Progenitor cell of endocrine pancreas (in vitro differentiated cells): ENCODE measurements at places on chromosomes 7 and 10.

- DNase-seq: no peak
Observed at GRCh38 chr10:12590675-12591659, 241.6 kb downstream of the CAMK1D start.

- no peak for DNase-seq
Observed at GRCh38 chr7:135620980-135621850, 41.1 kb upstream of the STMP1 start.

DNA sequence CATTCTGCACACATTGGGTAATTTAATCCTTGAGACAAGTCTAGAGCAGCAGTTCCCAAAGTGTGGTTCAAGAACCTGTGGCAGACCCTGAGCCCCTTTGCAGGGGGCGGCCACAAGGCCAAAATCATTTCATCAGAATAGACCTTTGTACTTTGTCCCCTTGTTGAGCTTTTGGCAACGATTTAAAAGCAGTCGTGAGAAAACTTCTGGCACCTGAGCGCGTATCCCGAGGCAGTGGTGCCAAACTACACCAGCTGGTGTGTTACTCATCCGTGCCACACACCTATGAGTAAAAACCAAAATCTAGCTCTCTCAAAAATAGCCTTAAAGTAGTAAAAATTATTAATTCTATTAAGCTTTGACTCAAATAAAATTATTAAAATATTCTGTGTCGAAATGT, 306.8 kb downstream of the SDK1 start:
- DNase-seq: no peak

DNA sequence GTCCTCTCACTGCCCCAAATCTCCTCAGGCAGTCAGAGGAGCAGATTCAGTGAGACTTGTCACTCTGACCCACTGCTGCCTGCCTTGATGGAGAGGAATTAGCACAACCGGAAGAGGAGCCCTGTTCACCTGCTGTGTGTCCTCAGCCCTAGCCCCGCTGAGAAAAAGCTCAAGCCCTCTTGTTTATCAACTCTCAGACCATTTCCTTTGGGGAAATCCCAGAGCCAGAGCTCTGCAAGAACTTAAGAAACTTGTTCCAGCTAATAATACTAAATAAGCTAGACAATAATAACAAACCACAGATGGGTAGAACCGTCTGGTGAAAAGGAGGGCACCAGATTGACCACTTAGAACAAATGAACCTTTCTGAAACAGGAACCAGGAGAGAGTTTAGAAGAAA, 37.7 kb upstream of the ITGB1 start:
- DNase-seq: no peak

GRCh38 chr10:29767968-29768367, 133.2 kb upstream of the SVIL start:
- no peak for DNase-seq

- no peak for DNase-seq
Observed at GRCh38 chr7:38211940-38212339, 33.9 kb downstream of the STARD3NL start.

DNA sequence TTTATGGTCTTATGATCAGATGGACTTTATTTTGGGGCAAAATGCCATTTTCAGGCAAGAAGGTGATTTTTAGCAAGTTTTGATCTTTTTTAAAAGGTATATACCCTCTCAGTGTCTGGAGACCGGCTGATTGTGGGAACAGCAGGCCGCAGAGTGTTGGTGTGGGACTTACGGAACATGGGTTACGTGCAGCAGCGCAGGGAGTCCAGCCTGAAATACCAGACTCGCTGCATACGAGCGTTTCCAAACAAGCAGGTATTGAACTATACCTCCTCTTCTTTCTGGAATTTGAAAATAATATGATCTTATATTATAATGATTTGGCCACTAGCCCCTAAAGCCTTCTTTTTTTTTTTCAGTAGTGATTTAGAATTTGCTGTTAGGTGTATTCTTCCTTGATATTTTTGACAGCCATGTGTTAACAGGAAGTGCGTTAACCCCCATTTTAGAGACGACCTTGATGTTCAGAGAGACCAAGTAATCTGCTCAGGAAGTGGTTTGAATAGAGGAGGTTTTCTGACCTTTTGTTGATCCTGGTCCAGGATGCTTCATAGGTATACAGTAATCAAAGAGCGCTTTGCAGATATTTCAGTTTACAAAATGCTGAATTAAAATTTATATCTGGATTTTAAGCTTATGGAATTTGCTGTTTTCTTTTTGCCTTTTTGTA, 6.2 kb downstream of the BUB3 start:
- DNase-seq: no peak

- DNase-seq: no peak
Observed at GRCh38 chr7:125681508-125681907, 751.9 kb upstream of the POT1 start.

GRCh38 chr7:1458683-1459511, at the start of gene MICALL2:
TSS of gene MICALL2 (minus strand) at chr7:1459470. CDS start at chr7:1459326, 144 bp downstream.
- no peak for DNase-seq
